CD4-positive, alpha-beta T cell treated with Interleukin-6 at 100 ng/mL for 8 hours (primary cell): ENCODE measurements at places on chromosomes 2 and 18.
A peak's percentile ranks its signal among the peaks of the same experiment; 100 is the strongest.

GRCh38 chr2:56047136-56047535 lies 123.6 kb upstream of the EFEMP1 start:
- DNase-seq, result no peak

GRCh38 chr2:24088821-24089359 lies 4.3 kb upstream of the TP53I3 start:
- no peak for DNase-seq

- DNase-seq, result no peak
These were observed 73.8 kb upstream of the CDCA7 start for GRCh38 chr2:173280853-173281252.

DNA sequence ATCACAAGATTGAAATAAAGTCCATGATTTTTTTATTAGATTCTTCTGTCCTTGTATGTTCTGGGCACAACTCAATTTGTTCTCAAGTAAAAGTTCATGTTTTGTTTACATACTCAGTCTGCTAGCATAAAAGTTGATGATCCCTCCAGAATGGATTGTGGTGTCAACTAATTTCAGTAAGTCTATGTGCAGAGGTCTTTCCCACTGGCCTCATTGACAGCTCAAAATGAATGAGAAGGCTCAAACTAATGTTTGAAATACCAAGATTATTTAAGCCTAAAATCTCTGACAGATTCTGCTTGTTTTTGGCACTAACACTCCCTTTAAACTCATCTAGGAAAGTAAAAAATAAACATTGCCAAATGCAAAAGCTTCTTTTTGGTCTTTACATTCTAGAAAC lies 561.2 kb upstream of the CNTNAP5 start:
- DNase-seq, result no peak

DNA sequence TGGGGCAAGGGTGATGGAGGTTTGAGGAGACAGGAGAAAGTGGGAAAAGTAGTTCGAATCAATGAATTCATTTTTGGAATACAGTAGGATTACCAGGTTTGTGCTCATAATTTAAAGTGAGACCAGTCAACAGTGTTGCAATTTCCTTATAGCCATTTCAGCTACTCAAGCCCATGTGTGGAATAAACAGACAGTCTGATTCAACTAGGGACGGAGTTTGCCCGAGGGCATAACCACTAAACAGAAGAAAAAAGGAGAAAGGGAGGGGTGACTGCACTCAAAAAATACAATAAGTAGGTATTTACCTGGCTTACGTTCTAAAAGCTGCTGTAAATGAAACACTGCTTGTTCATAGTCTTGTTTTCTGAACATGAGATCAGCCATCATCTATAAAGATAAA lies 55.2 kb downstream of the TTC21B start:
- no peak for DNase-seq

GRCh38 chr18:79257480-79257879 lies 138.2 kb upstream of the NFATC1 start:
- no peak for DNase-seq

- DNase-seq, result peak; percentile 20
These were observed 69.8 kb downstream of the BCL2 start for GRCh38 chr18:63249771-63250170.

DNA sequence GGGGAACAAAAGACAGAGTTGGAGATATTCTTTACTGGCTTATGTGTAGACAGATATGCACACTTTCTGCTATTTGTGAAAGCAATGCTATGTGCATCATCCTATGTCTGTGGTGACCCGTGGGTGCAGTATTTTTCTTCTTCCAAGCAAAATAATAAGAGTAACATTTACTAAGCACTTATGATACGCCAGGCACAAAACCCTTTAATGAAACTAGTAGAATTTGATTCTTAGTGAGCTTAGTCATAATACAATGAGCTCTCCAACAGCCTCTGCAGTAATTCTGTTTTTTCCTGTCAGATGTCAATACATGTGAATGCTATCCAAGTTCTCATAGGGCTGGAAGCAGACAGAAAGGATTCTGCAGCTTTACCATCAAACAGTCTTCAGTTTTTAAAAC lies 130.6 kb downstream of the RAD51AP2 start:
- no peak for DNase-seq

- no peak for DNase-seq
These were observed 310.2 kb upstream of the LRATD1 start for GRCh38 chr2:14322306-14322705.

DNA sequence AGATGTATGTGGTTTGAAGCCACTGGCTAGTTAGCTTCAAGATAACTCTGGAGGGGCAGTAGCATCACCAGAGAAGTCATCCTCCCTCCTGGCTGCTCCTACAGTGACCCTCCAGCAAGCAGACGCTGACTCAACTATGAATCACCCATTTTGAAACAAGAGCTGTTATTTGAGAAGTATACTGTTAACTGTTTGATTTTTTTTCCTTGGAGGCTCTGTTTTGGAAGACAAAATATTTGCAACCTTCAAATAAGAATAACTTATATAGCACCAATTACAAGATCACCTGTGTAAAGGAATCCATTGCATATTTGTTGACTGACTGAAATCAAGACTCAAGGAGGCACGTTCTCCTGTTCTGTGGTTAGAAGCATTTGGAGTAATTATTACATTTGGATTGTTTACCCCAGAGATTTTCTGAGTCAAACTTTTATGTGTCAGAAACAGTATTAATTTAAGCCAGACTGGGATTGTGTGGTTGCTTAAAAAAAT lies 313.8 kb downstream of the MTX2 start:
- DNase-seq, result no peak

DNA sequence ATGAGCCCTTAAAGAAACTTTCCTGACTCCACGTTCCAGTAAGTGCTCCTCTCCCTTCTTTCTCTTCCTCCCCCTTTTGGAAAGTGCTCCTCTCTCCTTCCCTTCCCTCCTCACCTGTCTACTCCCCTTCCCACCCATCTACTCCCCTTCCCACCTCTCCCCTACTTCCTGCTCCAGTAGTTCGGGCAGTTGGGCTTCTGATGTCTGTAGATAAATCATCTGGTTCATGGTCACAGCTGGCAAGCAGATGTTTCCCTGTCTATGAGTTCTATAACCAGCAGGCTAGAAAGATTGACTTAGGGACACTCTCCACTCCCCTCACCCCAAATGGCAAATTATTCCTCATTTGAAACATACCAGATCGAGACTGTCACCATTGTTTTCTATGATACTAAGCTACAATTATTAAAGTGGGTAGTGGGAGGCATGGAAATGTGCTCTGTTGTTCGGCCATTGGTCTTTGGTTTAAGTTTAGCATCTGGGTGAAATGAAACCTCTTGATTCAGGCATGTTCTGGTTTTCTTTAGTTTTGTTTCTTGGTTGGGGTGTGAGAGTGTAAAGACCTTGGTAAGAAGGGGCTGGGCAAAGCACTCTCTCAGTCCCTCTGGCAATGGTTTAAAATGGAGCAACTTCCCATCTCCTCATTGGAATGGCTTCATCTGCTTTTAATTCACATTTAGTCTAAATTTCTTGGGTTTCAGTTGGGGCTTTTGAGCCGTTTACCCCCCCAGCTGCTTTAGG lies 413.2 kb upstream of the SPRED2 start:
- DNase-seq, result no peak

- DNase-seq, result no peak
These were observed 151.4 kb downstream of the DYSF start for GRCh38 chr2:71604726-71605120.

DNA sequence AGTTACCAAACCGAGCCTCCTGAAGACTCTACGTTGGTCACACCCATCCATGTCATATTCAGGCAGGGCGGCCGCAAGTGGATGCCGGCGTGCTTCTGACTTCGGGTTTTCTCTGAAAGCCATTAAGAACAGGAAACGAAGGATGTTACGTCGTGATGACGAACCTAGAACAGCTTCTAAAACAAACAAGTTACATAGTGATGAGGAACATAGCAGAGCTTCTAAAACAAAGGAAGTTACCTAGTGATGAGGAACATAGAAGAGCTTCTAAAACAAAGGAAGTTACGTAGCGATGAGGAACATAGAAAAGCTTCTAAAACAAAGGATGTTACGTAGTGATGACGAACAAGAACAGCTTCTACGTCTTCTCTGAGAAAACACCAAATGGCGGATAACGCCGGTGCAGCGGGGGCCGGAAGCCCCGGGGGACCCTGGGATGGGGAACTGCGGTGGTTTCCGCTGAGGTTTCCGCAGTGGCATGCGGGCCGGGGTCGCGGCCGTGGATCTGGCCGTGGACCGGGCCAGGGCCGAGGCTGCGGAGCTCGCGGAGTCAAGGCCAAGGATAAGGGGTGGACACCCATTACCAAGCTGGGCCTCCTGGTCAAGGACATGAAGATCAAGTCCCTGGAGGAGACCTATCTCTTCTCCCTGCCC lies 141.1 kb downstream of the SOCS6 start:
- DNase-seq, result no peak

- no peak for DNase-seq
These were observed 219.1 kb upstream of the BOD1L2 start for GRCh38 chr18:56927786-56928185.

DNA sequence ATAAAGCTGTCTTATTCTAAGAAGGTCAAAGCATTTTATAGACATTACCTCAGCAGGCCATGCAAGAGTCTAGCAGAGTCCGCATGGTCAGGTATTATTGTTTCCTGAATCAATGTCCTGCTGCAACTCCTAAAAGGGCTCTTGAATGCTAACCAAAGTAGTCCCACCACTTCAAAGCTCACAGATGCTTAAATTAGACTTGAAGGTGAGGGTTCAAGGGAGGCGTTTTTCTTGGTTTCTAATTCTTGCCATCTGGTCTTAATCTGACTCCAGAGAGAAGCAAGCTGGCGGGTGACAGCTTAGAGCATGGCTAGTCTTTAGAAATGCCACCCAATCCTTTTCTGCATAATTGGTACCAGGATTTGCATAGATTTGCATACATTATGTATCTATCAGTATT lies 226.3 kb downstream of the MREG start:
- DNase-seq, result no peak

- no peak for DNase-seq
These were observed at the start of gene DYSF for GRCh38 chr2:71453404-71454220. Gene DYSF, plus strand, starts transcription at chr2:71453561.

GRCh38 chr2:201254081-201254730 lies 6.1 kb upstream of the CASP8 start:
- peak; percentile 23 for DNase-seq

DNA sequence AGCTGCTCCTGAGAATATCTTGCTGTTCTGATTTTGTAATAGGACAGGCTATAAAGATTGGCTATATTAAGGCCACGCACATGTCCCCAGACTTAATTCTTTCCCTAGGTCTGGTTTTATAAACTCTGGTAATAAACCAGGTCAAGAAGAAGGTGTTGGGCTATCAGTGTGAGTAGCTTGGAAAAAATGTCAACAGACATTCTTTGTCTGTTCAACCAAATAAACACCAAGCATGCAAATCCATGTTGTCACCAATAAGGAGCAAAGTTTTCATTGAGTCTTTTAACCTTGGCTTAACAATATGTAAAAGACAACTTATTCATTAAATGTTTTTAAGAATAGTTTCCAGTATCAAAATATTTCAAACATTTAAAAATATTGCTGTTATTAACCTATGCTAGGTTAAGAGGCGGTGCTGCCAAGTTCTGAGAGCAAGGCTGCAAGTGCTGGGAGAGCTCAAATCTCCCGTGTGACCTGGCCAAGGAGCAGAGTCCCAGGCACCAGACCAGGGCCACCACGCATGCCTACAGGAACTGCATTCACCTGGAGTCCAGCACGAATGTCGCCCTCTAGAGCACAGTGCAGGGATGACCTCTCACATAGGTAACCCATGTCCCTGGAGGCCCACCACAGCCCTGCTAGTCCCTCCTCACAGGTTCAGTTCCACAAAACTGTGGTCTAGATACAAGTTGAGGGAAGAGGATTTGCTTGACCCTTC lies 120.5 kb upstream of the POU3F3 start:
- DNase-seq, result no peak

DNA sequence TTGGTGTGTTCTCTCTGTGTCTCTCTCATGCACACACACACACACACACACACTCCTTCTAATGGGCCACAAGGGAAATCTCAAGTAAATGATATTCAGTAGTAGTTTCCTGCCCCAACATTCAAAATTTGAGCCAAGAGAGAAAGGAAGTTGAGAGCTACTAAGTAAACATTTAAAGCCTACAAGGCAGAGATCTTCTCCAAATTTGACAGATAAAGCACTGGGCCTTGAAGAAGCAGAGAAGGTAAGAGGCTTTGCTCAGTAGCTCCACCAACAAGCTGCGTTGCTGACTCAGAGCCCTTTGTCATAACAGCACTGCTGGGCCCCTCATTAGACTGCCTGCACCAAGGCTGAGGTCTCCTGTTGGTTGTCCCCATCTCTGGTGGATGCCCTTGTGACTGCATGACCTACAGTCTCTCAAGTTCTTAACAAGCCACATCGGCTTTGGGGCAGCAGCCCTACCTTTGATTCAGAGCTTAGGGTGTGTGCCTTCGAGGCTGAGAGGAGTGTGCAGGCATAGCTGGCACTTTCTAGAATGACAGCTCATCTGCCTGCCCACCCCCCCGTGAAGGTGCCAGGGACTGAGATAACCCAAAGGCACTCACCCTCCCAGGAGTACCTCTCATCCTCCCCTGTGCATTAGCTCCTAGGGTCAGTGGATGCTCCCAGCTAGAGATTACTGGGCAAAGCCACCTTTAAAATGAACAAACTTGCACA lies 32.3 kb upstream of the NEB start:
- DNase-seq, result no peak

GRCh38 chr18:74478316-74478715 lies 17.8 kb upstream of the CNDP2 start:
- no peak for DNase-seq

DNA sequence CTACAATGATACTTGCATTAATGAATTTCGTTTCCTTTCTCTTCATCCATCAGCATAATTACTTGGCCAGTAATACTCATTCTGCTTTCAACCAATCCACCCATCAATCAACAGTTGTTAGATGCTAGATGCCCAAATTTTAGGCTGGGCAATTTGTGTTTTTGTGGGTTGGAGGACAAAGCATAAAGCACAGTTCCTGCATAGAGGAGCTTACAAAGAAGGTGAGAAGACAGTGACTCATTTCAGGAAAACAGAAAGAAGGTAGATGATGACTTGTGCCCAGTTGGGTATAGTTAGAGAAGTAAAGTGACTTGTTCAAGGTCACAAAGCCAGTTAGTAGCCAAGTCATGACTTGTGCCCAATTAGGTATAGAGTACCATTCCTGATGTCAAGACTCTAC lies 1186.8 kb upstream of the CELF4 start:
- DNase-seq, result no peak

GRCh38 chr2:67625178-67625577 lies 228.0 kb downstream of the ETAA1 start:
- no peak for DNase-seq

GRCh38 chr18:73669297-73669696 lies 478.3 kb downstream of the FBXO15 start:
- no peak for DNase-seq

DNA sequence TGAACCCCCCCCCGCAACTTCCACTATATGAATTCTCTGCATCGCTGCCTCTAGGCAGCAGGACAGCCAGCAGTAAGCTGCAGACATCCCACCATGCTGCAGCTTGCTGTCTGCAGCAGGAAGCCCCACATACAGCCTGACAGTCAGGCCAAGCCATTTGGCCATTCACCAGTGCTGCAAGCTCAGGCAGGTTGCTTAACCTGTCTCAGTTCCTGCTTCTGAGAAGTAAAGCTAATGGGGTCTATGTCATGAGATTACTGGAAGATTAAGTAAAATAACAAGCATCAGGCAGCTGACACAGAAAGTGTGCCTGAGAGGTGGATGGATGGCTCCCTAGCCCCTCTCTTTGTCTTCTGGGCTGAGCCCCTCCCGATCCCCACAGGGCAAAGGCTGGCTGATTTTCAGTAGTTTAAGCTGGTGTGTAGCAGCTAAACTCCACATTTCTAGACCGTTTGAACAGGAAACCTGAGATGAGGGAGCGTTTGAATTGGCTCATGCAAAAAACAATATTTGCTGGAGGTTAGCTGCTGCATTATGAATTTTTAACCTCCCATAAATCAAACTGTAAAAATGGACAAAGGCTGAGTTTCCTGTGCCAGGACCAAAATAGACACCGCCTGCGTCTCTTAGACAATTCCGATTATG lies 193.8 kb upstream of the ARL4C start:
- no peak for DNase-seq
